ENCODE measurements at places on chromosomes 13 and 19.

DNA sequence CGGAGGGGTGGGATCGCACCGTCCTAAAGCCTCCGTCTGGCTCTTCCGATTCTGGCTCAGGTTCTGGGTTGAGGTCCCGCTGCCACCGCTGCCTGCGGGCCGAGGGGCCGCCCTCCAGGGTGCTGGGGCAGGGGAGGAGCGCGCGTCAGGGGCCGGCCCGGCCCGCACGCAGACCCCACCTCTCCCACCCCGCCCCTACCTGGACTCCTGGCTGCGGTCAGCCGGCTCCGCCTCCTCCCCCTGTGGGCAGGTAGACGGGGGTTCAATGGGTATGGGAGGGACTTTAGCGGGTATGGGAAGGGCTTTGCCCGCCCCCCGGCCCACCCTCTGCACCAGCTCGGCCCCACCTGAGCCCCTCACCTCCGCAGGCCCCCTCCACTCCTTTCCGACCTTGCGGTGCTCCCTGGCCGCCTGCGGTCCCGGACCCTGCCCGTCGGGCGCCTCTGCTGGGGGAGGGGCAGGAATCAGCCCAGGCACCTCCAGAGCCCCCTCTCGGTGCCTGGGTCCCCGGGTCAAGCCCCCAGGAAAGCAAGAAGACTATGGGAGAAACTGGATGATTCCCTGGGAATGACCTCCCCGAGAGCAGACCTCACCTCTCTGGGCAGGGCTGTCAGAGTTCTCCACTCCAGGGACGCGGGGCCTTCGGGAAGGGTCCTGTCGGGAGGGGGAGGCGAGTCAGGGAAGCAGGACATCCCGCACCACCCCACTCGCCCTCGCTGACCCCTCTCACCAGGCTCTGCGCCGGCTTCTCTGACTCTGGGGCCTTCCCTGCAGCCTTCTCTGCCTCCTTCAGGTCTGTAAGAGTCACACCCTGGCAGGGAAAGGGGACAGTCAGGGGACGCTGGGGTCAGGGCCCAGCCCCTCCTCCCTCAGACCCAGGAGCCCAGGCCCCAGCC, 17.0 kb downstream of the EPS8L1 start:
- no peak for DNase-seq

DNA sequence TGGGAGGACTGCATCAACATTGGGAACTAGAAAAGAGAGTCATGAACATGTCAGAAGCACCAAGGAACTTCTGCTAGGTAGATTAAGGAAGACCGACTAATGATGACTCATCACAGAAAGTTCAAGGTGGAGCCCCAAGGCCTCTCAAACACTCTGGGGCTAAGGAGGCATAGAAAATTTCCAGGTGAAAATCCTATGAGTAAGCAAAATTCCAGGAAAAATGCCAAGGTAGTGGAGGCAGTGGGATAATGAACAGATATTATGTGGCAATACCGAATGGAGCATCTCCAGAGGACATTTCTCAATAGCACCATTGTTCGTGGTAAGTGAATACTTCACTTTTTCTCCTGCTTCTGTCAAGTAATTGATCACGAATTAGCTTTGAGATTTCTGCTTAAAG, 336.5 kb downstream of the MZT1 start:
- DNase-seq, result no peak

GRCh38 chr19:51457351-51458013, 772 bp downstream of the SIGLEC8 start:
- DNase-seq, result no peak

GRCh38 chr19:44876930-44877535, 14.0 kb upstream of the TOMM40 start:
- no peak for DNase-seq

DNA sequence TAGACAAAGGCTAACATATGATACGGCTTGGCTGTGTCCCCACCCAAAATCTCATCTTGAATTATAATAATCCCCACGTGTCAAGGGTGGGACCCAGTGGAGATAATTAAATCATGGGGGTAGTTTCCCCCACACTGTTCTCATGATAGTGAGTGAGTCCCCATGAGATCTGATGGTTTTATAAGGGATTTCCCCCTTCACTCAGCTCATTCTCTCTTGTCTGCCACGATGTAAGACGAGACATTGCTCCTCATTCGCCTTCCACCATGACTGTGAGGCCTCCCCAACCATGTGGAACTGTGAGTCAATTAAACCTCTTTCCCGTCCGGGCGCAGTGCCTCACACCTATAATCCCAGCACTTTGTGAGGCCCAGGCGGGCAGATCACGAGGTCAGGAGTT, 143.5 kb downstream of the RXFP2 start:
- DNase-seq, result no peak

GRCh38 chr19:48355365-48355954, 8.3 kb downstream of the TMEM143 start:
- no peak for DNase-seq

DNA sequence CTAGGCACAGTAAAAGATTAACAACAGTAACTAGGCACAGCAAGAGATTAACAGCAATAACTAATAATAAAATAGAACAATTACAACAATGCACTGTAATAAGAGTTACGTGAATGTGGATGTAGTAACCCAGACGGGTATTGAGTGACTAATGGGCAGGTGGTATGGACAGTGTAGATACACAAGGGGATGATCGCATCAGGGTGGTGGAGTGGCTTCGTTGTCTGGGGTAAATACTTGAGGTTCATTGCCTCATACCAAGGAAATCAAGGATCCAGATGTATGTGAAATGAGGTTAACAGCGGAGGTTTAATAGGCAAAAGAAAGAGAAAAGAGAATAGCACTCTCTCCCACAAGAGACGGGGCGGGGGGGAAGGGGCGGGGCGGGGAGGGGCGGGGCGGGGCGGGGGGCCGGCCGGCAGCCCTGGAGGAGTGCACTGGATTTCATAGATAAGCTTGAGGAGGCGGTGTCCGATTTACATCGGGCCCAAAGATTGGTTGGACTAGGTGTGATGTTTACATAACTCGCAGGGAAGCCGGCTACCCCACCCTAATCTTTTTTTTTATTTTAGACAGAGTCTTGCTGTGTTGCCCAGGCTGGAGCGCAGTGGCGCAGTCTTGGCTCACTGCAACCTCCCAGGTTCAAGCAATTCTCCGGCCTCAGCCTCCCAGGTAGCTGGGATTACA, 106.3 kb downstream of the KCTD15 start:
- DNase-seq, result peak; percentile 54

DNA sequence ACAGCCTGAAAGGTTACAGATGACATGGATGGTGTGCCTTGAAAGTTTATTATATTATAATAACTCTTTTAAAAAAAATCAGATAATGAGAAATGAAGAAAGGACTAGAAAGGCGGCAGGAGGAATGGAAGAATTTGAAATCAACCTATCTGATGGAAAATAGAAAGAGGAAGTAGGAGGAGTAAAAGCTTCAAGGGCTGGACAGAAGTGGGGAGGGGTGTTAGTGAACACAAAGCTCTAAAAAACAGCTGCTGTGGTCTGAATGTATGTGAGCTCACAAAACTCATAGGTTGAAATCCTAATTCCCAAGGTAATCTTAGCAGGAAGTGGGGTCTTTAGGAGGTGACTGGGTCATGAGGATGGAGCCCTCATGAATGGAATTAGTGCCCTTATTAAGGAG, 19.5 kb downstream of the CCDC70 start:
- DNase-seq, result no peak

- no peak for DNase-seq
Observed at GRCh38 chr19:9498183-9498902, at the start of gene ZNF560. Gene ZNF560, minus strand, starts transcription at chr19:9498616. Its CDS starts 23,303 bp downstream, at chr19:9475313.

Data from HAP-1 (cell line).